Stimulated activated CD8-positive, alpha-beta memory T cell treated with anti-CD3 and anti-CD28 coated beads, Interleukin-4, amount 100 ng/mL, for 24 hours (primary cell): ENCODE measurements at places on chromosomes 3 and 15.

DNA sequence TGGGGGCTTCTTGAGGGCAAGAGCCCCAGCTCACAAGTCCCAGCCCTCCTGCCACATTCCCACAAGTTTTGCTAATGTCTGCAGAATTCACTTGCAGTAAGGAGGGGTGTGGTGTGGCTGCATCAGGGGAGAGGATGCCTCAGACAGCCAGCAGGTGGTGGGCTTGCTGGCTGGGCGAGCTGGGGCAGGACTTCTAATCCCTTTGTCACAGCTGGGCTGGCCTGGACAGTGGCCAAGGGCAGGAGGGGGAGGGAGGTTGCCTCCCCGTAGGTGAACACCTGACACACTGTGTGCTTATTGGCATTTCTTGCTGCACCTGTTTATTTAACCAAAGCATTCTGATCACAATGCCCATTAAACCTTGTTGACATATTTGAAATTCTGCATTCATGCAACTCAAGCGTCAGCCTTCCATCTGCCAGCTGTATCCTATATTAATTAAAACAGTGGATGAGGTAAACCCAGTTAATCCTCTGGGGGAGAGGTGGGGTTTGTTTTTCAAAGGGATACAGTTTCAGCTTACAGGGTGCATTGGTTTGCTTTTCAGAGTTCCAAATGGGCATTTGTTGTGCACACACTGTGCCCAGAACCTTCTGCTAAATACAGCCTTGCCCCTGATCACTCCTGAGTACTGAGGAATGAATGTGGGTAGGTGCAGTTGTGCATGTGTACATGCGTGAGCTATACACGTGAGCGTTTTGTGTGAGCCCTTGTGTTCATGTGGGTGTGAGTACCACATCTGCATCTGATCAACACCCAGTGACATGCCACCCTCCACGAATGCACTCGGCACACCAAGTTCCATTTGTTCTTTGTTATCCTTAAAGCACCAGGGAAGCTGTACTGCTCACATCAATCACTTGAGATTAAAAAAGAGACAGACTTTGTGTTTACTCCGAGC, 268.7 kb downstream of the XXYLT1 start:
- no peak for DNase-seq

DNA sequence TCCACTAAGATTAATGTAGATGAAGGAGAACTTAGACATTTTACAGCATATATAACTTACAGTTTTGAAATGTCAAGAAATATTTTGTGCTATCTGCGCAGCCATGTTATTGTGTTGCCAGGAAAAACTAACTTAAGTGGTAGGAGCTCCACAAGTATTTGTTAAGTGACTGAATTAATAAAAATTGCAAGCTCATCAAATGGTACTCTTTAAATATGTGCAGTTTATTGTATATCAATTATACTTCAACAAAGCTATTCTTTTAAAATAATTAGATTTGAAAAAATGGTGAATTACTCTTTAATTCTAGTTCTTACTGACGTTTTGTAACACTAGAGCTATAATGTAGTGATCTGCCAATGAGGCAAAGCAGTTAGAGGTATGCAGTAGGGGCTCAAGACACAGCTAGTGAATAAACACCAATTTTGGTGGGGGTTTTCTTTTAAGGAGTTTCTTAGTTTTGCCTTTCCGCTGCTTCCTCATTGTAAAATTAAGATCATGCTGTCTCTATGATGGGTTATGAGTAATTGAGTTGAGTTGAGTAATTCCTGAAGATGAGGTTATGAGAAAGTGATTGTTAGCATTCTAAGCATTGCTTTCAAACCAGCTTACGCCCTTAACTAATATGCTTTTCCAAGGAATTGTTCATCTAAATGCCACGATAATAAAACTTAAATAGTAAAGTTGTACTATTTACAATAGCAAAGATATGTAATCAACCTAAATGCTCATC, 10.9 kb upstream of the LXN start:
- DNase-seq = no peak

DNA sequence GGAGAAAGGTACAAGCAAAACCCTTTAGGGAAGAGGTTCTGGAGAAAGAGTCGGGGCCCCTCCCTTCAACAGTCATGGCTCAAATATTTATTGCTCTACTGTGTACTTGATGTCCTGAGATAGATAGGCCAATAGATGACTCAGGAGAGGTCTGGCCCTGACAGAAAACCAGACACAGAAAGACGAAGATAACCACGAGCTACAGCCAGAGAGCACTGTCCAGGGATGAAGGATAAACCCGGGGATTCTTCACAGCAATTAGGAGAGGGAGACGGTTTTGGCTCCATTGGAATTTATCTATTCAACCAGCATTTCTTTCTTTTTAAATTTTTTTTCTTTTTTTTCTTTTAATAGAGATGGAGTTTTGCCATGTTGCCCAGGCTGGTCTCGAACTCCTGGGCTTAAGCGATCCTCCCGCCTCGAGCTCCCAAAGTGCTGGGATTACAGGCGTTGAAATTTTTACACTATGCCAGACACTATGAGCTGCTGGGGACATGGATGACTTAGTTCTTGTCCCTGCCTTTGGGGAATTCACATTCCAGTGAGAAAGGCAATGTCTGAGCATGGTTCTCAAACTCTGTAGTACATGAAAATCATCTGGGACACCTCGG, 4.6 kb upstream of the CIDEC start:
- DNase-seq = no peak

- no peak for DNase-seq
These were observed 3.6 kb upstream of the NCK1 start for GRCh38 chr3:136858381-136858780.

GRCh38 chr15:34993877-34994276, 5.8 kb upstream of the ZNF770 start:
- DNase-seq = no peak

GRCh38 chr15:76565366-76565765, 228.8 kb downstream of the ISL2 start:
- DNase-seq = no peak

DNA sequence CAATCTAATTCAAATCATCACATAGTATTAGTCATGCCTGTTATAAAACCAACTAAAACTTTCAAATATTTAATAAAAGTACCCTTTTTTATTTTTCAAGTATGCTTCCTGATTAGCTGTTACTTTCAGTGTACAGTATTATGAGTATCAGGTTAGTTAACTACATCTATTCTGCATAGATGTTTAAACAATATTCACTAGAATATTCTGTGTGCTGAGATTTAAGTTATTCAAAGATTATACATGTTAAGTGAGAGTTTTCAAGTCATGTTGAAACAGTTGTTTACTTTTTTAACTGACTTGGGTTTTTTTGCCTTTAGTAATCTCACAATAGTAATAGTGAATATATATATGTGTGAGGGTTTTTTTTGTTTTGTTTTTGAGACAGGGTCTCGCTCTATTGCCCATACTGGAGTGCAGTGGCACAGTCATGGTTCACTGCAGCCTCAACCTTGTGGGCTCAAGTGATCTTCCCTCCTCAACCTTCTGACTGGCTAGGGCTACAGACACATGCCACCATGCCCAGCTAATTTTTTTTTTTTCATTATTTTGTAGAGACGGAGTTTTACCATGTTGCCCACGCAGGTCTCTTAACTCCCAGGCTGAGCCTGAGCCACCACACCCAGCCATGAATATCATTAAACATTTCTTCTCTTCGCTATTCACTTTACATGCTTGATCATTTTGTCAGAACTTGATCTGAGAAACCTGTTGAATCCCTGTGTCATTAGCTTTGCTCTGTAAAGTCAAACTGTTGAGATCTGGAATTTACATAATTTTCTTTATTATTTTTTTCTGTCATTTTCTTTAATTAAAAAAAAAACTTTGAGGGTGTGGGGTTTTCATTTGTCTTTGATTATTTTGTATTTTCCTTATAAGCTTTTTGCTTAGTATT, 286.2 kb upstream of the UBE2E1 start:
- DNase-seq = no peak

- DNase-seq = no peak
These were observed 200.9 kb upstream of the EIF1B start for GRCh38 chr3:40108643-40109042.

DNA sequence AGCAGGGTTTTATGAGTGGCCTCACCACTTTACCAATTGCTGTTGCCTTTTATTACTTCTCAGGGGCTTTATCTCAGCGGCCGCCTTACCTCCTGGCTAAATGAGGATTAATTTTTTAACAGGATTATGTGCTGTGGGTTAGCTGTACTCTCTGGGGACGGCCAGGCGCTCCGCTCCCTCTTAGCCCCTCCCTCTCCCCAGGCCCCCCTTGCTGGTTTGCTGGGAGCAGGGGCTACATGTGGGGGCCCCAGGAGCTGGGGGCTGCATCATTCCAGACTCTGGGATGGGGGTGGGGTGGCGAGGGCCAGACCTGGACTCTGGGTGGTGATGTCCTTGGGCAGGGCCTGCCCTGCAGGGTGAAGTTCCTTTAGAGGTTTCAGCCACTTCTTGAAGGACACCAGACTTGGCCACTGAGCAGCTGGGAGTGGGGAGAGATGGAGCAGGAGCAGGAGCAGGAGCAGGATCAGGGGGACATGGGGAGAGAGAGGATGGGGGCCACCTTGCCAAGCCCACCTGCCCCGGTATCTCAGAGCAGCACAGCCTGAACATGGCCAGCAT, 196.1 kb downstream of the GOLGA6L6 start:
- DNase-seq = no peak

- DNase-seq = no peak
These were observed 67.0 kb upstream of the LSAMP start for GRCh38 chr3:116512281-116512680.

DNA sequence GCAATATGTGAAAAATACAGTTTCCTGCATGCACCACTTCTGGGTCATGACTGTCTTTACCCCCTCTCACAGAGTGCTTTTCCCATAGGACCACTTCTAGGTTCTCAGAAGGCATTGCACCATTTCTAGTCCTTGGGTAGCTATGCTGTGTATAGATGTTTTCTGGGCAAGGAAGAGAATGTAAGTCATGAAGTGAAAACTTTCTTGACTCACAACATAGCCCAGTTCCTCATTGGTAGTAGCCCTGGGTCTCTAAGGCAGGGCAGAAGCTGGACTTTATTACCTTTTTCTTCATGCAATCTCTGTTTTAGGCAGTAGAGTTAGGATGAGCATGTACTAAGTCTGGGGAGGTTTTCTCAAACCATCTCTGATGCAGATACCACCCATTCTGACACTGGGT, 203.1 kb downstream of the EPHB1 start:
- no peak for DNase-seq

DNA sequence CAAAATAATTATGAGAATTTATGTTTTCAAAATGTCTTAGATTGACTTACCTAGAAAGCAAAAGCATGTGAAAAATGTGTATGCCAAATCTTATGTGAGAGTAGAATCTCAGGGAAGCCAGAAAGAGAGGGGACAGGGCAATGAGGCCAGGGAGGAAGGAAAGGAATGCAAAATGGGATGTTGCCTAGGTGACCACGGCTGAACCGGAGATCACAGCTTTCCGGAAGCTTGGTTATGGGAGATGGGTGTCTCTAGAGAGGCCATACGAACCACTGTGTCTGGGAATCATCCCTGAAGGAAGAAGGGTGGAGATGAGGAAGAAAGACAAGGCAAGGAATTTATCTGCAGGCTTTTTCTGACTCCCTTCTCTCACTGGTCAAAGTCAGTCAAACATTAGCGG, 76.0 kb downstream of the SUCLG2 start:
- DNase-seq = no peak

- no peak for DNase-seq
These were observed 47.8 kb downstream of the BSN start for GRCh38 chr3:49602049-49602554.

- DNase-seq = no peak
These were observed 16.7 kb upstream of the RAMAC start for GRCh38 chr15:82969353-82969752.

- no peak for DNase-seq
These were observed 92.2 kb downstream of the KLHL25 start for GRCh38 chr15:85702321-85703101.

DNA sequence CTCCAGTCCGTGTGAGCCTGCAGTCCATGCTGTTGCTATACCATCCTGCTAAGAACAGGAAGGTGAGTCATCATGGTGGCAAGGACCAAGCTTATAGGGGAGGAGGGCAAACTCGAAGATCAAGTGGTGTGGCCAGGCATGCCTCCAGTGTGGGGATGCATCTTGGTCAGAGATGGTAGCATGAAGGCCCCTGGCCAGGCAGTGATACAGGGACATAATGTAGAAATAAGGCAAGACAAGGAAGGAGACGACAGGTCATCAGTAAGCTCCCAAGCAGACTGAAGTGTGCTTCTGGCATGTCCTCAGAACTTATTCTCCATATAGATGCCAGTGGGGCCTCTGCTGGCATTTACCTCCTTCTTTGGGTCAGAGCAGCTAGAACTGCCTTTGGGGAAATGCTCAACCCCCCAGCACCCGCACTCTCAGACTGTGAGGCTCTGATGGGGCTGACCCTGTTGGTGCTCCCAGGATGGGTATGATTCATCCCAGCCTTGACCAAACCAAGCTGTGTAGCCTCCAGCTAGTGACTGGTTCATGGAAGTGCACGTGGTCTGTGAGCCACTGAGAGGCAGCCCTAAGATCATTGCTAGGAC, 52.5 kb upstream of the ATP2B2 start:
- DNase-seq = no peak

DNA sequence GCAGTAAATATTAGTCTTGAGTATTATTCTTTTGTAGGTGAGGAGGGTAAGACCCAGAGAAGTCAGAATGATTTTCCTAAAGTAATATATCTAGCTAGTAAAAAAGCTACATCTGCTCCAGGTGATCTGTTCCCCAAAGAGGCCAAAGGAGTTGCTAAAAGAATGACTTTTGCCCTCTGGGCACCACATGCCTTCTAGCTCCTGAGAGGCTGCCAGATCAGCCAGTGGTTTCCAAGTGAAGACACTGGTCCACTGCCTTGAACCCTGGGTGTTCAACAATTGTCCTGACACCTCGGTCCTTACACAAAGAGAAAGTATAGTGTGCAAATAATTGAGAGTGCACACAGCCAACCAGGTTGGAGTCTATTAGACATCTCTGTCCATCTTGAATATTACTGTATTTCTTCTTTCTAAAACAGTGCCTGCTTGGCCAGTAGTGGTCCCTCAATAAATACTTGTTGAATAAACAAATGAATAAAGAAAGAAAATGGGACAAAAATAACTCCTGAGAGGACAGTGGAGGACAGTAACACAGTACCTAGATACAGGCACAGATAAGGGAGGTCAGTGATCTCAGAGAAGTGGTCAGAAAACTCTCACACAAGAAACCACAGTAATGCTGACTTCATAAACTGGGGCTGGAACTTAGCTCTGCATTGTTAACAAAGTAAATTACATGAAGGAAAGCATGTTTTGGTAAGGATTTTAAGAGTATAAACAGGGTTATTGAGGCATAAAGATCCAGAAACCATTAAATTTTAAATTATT, 56.6 kb upstream of the CSTA start:
- DNase-seq = no peak

- DNase-seq = no peak
These were observed 2.6 kb upstream of the TCF12 start for GRCh38 chr15:56915888-56916287.
